ENCODE measurements at places on chromosomes 2 and 18.

DNA sequence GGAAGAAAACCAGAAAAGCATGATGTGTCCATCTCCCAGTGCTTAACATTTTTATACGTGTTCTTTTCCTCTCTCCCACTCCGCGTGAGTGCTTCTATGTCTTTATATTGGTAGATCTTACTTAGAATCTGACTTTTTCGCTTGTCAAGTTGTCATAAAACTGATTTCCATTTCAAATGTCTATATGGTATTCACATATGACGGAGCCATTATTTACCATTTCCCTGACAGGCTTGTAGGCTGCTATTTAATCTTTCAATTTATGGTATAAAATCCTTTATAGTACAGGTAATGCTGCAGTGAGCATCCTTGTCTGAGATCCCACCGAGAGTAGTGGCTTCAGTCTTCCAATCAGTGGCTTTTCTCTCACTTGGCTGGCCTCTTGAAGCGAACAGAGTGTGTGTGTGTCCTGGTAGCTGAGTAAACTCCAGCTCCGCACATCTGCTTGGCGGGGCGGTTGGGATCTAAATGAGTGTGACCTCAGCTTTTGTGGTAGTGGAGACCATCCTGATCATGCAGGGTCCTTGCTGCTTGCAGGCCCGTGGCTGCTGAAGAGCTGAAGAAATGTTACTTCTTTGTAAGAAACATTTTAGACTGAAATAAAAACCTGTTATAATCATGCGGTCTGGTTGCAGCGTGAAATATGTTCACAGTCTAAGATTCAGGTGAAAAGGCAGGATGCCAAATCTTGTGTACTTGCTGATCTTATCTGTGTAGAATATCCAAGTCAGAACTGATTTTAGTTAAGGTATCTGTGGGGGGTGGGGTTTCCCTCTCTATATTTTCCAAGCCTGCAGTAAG, 40.2 kb downstream of the INPP4A start:
- DNase-seq, result no peak

GRCh38 chr18:79531386-79531785, 135.7 kb downstream of the NFATC1 start:
- no peak for DNase-seq

DNA sequence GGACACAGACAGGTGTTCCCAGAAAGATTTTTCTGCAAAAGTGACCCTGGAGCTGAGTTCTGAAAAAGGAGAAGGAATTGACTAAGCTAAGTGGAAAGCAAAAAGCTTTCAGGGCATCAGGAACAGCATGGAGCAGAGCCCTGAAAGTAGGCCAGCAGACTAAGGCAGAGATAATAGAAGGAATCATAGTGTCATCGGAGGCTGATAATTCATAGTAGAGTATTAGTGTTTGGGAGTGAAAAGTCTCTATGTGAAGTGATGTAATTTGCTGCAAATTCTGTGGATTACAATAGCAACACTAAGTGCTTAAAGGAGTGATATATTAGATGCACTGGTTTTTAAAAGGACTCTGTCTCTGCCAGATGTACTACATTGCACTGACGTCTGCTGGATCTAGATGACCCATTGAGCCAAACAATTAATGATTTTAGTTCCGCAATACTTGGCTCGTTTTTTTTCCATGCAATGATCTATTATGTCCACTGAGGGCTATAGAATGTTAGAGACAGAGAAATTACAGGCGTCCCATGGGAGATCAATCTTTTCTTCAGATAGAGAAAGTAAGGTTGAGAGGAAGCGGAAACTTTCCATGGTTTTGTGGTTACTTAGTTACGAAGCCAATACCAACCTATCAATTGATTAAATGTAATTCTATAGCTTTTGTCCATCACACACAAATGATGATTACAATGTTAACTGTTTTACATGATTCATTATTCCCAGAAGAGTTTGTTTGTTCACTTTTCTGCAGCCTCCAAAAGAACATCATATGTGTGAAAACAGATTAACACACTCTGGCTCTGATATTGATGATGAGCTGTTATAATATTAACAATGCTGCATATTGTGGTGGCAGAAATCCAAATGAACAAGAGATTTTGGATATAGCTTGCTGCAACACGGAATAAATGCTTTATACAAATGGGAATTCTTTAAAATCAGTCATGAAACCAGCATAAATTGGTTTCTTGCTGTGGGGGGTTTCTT, 143.7 kb downstream of the MC4R start:
- DNase-seq, result no peak

DNA sequence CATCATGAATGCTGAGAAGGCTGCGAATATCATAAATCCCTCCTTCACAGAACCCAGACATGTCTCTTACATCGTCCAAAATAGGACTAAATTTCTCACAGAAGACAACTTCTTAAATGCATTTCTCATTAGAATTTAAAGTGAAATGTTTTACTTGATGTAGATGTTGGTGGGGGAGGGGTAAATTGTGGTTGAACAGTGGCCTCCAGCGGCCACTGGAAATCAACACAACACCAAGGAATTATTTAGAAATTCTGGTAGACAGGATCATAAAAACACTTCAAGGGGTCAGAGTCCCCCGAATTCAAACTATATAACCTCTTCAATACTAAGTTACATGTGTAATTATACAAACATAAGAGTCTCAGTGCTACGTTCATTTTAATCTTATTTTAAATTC, 135.9 kb downstream of the ABCA12 start:
- no peak for DNase-seq

- DNase-seq, result no peak
Measured at GRCh38 chr18:11392980-11393885, 216.2 kb upstream of the SLC35G4 start.

- DNase-seq, result no peak
Measured at GRCh38 chr2:204576362-204576979, 31.2 kb downstream of the PARD3B start.

DNA sequence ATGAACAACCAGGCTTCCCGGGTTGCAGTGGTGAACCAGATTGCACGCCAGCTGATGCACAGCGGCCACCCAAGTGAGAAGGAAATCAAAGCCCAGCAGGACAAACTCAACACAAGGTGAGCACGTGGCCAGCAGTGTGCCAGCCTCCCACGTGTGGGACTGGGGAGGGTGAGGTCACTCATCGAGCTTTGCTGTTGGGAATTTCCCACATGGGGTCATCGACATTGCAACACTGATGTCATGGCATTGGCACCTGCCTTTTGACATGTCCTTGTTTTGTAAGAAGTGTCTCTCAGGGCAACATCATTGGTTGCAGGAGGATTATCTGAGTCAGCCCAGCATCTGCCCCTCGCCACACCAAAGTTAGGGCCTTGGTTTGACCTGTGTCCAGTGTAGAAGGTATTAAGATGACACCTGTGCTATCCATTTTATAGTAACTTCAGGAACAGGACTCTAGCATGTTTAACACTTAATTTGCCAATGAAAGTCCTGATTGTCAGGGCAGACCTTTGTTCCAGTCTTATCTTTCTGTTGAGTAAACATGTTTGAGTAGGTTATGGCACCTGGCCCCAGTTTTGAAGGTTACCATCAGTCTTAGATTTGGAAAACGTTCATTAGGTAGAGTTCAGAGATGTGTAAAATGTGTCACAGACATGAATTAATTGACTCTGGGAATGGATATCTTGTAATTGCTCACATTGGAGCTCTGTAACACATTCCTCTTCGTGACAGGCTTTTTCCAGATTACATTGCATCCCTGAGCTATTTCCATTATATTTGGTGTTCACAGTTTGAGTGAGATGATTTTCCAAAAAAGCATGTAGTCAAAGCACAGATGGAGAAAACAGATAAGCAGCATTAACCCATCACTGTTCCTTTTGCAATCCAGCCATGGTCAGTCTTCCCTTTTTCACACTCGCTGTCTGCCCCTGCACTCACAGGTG, 93.3 kb upstream of the EML6 start:
- DNase-seq, result no peak

GRCh38 chr2:119713819-119714490, 35.0 kb downstream of the TMEM177 start:
- no peak for DNase-seq

DNA sequence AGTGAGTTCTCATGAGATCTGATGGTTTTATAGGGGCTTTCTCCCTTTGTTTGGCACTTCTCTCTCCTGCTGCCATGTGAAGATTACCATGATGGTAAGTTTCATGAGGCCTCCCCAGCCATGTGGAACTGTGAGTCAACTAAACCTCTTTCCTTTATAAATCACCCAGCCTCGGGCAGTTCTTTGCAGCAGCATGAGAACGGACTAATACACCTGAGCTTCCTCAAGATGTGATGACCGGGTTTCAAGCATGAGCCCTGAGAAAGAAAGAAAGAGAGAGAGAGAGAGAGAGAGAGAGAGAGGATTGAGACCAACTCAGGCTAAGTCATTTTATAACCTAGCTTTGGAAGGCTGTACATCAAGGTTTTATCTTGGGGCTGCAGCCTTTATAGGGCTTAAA, 167.7 kb upstream of the SERPINE2 start:
- DNase-seq, result no peak

- no peak for DNase-seq
Measured at GRCh38 chr2:97736608-97737330, 23.4 kb downstream of the ZAP70 start.

GRCh38 chr18:42187611-42188380, 232.8 kb downstream of the PIK3C3 start:
- DNase-seq, result no peak

DNA sequence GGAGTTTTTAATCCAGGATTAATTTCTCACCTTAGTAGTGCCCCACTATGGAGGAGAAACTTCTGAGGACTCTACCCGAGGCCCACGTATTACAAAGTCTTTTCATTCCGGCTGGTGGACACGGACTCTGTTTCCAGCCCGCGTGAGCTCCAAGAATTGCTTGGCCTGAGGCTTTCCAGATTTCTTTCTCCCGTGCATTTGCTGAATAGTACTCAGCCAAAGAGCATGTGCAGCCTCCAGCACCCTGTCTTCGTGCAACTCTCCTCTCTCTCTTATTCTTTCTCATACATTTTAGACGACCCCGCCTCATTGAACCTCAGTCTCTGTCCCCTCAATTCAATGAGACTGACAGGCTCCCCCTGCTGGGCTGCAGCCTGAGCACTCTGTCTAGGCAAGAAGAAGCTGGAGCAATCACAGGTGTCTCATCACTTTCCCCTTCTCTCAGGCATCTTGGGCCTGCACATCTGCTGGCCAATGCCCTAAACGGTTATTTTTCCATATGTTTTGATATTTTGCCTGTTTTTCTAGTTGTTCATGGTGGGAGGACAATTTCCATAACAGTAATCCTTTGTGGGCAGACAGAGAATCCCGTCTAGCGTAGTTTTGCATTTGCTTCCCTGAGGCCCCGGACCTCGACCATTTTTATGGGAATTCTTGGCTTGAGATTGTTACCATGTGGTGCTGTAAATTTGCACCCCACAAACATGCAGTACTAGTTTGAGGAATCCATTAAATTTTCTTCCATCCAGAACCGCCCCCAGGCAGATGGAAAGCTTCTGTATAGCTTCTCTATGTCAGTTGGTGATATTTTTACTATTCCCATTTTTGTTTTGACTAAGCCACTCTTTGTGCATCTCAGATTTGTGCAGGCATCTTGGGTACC, 50.1 kb upstream of the LPIN2 start:
- peak; percentile 37 for DNase-seq

DNA sequence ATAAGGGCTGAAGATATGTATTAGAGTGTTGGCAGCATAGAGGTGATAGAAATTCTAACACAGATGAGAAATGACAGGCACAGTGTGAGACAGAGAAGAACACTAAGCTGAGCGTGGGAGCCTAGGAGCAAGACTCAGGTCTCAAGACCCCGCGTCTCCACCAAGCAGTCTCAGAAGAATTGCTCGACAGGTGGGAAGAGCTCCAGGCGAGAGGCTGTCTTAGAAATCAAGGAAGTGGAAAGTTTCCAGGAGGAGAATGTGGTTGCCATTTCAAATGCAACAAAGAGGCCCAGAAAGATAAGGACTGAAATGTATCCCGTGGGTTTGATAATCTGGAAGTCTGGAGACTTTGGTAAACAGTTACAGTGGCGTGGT, 31.5 kb upstream of the CAB39 start:
- no peak for DNase-seq

DNA sequence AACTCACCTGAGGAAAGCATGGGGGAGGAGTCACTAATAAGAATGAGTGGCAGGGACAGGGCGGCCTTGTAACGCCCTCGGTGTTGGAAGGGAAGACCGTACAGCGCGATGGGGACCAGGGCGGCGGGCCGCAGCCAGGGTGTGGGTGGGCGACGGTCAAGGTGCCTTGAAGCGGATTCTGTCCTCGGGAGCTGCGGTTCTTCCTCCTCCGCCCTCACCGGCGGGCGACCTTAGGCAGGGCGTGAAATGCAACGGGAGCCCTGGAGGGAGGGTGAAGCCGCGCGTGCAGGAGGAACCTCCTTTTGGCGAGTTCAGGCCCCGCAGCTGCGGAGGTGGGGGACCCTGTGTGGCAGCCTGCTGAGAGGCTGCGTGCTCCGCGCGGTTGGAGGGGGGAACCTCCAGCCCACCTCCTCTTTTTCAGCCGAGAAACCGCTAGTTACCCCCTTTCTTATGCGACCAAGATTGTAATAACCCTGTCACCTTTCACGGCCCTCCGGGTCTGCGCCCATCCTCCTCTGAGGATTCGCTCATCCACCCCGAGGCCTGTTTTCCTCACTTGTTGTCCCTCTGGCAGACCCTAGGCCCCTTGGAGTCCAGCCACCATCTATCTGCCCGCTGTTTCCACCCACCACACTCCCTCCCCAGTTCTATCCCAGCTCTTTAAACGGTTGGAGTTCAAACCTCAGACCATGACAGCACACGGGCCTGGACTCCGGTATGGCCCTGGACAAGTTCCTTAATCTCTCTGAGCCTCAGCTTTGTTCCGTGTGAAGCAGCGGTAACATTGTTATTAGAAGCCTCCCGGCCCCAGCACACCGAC, 823 bp upstream of the RNU2-63P start:
- no peak for DNase-seq

DNA sequence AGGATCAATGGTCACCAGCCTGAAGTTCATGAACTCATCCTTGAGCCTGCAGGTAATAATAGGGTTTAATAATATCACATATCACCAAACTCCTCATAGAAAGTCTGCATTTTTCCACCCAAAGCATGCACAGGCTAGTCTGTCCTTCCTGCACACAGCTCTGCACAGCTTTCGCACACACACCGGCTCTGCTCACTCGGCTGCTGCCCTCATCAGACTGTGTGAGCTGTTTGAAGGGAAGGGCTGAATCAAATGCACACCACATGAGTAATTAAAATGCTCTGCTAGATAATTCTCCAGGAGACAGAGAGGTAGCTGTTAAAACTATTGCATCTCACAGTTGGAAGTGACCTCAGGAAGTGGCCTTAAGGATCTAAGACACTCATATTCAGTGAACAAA, 108.4 kb upstream of the YPEL5 start:
- no peak for DNase-seq

DNA sequence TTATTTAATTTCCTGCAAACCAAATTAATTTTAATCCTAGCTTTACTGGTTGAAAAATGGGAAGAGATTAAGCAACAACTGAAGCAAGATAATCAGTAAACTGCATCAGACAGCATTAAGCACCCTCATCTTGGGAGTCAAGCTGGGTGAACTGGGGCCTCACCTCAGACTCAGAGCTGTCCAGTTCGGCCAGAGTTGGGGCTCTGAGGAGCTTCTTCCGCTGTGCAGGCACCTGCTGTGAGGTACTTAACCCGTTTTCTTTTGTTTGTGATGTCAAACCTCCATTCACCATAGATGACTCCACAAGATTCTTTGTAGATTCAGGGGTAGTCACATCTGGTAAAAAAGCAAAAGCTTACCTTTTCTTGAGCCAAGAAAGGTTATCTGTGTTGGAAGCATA, 71.8 kb downstream of the PRELID3A start:
- DNase-seq, result no peak

GRCh38 chr2:102291319-102292075, 19.9 kb upstream of the IL1RL1 start:
- DNase-seq, result no peak

- DNase-seq, result no peak
Measured at GRCh38 chr18:39624961-39625360, 2059.4 kb upstream of the CELF4 start.

GRCh38 chr2:8502316-8502715, 179.5 kb upstream of the ID2 start:
- DNase-seq, result no peak
